Activated naive CD8-positive, alpha-beta T cell treated with anti-CD3 and anti-CD28 coated beads, Interleukin-2, amount 50 U/mL, for 16 hours (primary cell): ENCODE measurements at places on chromosomes 11 and 22.

DNA sequence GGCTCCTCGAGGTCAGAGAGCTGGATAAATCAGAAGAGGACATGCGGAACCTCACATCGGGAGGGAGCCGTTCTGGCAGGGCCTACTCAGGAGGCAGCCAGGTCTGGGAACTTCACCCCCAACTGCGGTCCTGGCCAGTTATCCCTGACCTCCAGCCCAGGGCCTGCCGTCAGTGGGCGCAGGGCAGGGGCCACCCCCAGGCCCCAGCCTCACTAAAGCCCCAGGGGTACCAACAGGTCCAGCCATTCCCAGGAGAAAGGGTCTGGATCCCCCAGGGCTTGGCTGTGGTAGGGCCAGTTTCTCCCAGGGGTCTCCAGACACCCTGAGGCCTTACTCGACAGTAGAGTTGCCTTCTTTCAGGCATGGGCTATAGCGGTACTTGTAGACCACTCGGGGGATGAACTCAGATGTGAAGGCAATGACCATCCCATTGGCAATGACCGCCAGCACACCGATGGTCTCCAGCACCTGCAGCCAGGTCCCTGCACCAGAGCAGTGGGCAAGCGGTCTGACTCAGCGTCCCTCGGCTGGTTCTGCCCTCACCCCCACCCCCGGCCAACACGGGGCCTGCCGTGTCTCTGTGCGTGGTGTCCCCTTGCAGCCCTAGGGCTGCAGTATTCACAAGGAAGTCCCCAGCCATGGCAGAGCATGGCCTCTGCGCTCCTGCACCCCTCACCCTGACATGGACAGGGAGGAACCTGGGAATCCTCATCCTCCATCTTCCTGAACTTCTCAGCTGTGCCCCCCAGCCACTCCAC, 4.6 kb upstream of the SIGIRR start:
- DNase-seq = no peak

DNA sequence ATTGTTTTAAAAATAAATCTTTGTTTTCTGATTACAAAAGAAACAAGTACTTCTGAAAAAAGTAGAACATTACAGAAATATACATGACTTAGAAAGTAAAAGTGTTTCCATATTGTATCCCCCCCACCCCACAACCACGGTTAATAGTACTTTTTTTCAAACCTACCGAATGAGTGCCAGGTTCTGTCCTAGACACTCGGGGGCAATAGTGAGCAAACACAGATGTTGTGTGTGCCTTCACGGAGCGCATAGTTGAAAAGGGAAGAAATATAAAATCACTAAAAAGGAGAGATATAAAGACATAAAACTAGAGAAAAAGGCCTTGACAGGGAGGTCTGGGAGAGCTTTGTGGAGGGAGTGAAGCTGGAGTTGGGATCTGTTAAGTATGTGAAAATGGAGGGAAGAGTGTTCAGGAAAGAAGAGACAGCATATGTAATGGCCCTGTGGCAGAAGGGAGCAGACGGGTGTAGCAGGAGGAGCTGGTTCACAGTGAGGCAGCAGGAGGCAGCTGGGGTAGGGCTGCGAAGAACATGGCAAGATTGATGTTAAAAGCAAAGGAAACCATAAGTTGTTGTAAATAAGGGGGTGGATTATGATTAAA, 42.1 kb upstream of the ALX4 start:
- no peak for DNase-seq

- DNase-seq = no peak
These were observed 14.9 kb upstream of the ISX start for GRCh38 chr22:35051013-35051535.

GRCh38 chr11:88507771-88508417, 170.4 kb upstream of the CTSC start:
- no peak for DNase-seq

GRCh38 chr11:10017911-10018310, 276.1 kb downstream of the SBF2 start:
- DNase-seq = no peak

DNA sequence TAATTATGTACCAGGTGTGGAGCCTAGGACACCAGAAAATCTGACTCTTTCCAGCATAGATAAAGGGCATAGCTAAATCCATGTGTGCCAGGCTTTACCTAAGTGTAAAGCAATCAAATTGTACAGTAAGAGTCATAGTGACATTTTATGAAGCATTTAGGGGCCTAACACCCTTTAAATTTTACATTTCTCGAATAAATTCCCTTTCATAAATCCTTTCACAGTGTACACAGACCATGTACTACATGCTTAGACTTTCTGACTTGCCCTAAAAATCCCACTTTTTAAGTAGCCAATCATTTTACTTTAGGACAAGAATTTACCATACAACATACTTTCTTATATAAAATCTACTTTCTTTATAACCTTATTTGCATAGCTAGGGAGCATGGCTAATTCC, 727.6 kb upstream of the LUZP2 start:
- DNase-seq = no peak

DNA sequence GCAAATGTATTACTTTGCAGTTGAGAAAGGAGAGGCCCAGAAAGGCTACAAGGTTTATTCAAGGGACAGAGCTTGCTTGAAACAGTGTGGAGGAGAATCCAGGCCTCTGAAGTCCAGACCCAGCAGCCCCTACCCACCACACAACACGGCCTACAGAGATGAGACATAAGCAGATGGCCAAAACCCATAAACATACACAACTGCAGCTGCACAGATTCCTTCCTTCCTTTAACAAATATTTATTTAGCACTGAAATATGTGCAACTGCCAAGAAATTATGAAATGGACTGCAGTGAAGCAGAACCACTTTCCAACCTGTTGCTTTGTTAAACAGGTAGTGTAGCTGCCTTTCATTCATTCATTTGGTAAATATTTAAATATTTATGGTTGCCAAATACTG, 122.3 kb downstream of the SPATA19 start:
- DNase-seq = no peak

DNA sequence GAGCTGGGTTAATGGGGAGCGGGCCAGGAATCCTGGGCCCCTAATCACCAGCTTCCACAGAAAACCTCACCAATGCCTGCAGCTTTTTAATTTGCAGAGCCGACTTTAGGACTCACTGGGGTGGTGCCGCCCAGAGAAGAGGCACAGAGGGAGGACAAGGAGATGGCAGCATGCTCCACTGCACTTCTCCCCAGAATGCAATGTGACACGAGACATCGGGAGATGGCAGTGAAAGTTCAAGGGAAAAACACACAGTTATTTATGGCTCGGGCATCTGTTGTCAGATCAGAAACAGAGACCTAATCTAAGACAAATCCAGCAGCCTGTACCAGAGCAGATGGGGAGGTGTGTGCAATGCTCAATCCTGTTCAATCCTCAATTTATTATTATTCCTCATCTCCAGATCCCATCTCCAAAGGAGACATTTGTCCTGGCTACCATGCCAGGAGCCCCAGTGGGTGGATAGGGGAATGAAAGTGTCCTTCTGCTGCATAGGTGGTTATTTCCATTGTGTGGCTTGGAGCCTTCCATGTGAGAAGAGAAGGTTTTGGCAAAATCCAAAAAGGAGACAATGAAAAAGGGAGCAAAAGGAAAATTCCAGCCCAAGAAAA, 250.0 kb downstream of the NXPE2 start:
- no peak for DNase-seq

DNA sequence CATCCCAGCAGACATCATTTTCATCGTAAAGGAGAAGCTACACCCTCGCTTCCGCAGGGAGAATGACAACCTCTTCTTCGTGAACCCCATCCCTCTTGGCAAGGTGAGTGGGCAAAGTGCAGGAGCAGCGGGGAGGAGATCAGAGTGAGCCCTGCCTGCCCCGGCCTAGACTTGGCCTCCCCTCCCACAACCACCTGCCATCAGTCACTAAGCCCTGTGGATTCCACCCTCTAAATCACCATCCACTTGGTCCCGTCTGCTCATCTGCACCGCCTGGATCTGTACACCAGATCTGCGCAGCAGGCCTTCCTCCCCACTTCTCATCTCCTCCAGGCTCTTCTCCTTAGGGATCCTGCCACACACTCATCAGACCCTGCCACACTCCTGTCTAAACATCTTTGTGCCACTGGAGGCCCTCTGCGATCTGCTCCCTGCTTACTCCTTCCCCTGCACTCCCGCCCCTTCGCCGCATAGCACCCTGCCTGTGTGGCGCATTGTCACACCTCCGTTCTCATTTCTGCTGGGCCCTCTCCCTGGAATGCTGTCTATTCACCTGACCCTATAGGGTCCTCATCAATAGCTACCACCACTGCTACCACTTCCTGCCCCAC, 14.2 kb downstream of the UCP2 start:
- DNase-seq = no peak

GRCh38 chr11:115477410-115477809, 26.8 kb downstream of the CADM1 start:
- no peak for DNase-seq

GRCh38 chr22:25069758-25070481, 117.4 kb downstream of the KIAA1671 start:
- no peak for DNase-seq

DNA sequence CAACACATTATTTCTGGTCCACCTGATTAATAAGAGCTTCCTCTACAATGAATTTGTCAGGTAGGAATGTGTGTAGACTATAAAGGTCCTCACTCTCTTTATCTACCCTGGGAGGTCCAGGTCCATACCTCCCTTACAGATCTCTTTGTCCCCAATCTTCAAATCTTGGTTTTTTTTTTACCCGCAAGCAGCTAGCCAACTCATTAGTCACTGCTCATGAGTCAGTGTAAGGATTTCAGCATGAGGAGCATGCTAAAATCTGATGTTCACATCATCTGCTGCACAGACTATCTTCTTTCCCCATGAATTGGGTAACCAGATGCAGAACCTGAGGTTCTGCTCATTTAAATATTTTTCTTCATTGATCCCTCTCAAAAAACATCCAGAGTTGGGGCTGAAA, 397.0 kb upstream of the ISX start:
- DNase-seq = no peak

- no peak for DNase-seq
These were observed 56.4 kb downstream of the IGLL1 start for GRCh38 chr22:23523713-23524112.

GRCh38 chr11:129460714-129461113, 85.1 kb downstream of the BARX2 start:
- no peak for DNase-seq

DNA sequence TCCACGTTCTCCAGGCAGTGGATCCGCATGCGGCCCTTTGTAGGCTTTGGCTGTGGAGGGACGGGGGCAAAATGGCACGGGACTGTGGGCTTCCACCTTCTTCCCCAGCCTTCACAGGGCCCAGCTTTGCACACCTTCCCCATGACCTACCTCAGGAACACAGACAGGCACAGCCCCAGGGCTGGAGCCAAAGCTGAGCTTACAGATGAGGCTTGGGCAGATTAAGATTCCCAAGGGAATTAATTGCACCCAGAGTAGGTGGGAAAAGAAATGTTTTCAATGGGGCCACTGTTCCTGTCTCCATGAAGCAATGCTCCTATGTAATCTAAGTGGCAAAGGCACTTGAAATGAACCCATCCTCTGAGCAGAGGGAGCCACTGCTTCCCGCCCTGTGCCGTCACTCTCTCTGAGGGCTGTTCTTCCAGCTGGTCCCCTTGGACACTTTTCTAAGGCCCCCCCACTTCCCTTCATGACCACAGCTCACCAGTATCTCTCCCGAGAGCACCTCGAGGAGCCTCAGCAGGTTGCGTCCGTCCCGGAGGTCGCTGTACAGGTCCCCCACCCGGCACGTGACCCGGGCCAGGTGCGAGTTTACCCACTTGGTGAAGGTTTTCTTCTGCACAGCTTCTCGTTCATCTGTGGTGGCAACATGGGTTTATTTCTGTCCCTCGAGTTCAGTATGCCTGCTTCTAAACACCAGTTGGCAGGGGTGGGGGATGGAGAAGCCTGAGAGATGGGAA, 13.5 kb downstream of the SPTBN2 start:
- no peak for DNase-seq

DNA sequence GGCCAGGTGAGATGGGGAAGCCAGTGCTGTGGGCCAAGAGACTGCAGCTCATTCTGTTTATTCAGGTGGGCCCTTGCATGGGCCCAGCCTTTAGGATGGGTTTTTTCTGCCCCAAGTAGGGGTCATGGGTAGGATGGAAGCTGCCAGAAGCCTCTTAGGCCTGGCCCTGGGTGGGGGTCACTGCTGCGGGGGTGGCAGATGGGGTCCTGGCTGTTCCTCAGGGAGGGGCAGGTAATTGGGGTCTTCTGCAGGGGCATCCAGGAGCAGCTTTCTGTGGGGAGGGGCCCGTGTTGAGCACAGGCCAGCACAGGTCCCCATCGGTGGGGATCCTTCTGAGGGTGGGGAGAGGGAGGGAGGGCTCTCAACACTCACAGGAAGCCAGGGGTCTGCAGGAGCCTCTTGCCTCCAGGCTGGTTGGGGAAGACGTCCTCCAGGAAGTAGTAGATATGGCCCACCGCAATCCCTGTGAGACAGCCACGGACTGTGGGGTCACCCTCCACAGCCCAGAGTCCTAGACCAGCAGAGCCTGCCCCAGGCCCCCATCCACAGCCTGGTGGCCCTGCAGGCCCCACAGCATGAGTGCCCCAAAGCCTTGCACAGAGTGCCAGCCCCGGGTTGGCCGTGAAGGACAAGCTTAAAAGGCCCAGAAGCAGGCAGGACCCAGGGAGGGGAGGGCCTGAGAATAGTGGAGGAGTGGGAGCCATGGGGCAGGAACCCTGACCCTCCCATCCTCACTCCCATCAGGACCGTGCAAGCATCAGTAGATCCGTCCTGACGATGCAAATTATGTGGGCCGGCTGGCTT, 1.9 kb downstream of the DERL3 start:
- DNase-seq = no peak

DNA sequence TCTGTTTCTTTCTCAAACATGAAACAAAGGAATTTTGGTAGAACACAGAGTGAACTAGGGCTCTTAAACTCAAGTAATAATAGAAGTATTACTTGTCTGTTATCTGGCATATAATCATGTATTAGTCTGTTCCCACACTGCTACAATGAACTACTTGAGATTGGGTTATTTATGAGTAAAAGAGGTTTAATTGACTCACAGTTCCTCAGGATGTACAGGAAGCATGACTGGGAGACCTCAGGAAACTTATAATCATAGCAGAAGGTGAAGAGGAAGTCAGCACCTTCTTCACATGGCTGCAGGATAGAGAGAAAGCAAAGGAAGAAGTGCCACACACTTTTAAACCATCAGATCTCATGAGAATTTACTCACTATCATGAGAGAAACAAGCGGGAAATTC, 273.4 kb downstream of the ETS1 start:
- DNase-seq = no peak
